NK-92 treated with Interleukin-12 subunit alpha and Interleukin-12 subunit beta, amount 100 ng/mL, for 24 hours (cell line): ENCODE measurements at places on chromosomes 11 and 22.
A peak's percentile ranks its signal among the peaks of the same experiment; 100 is the strongest.

- no peak for DNase-seq
These were observed 33.6 kb upstream of the RCE1 start for GRCh38 chr11:66809592-66809991.

DNA sequence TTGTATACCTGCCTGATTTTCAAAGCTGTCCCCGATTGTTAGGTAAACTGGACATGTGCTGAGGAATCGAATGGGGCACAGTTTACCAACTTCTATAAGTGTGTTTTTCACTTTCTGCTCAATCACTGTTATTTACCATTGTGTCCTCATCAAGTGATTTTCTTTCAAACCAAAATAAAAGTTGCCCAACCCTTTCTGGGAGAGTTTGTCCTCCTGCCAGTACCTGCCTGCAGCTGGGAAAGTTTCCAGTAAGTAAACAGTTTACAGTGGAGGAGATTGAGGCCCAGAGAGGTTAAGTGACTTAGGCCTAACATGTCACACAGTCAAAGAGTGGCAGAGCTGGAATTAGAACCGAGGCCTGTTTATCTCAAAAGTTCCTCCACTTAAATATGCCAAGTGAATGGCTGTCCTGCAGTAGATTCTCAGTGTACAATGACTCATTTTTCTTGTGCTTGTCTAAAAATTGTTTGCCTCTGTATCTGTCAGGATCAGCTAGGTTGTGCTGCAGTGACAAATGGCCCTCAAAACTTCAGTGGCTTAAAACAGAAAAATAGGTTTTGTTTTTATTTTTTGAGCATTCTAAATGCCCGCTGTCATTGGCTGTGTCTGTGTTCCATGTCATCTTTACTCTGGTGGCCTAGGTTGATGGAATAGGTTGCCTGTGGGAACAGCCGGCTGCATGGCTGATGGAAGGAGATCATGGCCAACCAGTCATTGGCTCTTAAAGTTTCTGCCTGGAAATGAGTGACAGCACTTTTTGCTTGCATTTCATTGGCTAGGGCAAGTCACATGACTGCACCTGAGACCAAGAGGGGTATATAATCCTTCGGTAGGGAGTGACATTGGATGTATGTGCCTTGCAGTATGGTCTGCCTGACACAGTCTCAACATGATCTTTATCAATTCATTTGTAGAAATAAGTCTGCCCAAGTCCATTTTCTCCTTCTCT, 61.8 kb upstream of the CRYBB3 start:
- no peak for DNase-seq

GRCh38 chr11:128422576-128423370, 164.6 kb downstream of the ETS1 start:
- DNase-seq: peak; percentile 5

GRCh38 chr11:133618544-133618943, 86.2 kb upstream of the OPCML start:
- DNase-seq: no peak

DNA sequence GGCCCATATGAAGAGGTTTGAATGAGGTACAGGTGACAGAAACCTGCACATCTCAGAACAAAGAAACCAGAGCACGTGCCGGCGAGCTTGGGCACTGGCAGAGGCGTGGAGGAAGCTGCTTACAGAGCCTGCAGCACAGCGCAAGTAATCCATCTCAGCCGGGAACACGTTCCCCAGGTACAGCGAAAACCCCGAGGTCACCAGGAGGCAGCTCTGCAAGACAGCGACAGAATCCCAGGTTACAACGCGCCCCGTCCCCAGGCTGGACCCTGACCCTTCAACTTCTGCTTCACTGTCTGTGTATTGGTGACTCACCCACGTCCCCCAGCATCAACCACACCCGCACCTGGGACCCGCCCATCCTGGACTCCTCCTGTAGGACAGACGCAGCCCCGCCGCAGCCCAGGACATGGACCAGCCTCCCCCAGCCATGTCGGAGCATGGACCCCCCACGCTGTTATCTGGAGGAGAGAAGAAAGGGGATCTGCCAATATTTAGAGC, 2.2 kb downstream of the MLC1 start:
- no peak for DNase-seq

DNA sequence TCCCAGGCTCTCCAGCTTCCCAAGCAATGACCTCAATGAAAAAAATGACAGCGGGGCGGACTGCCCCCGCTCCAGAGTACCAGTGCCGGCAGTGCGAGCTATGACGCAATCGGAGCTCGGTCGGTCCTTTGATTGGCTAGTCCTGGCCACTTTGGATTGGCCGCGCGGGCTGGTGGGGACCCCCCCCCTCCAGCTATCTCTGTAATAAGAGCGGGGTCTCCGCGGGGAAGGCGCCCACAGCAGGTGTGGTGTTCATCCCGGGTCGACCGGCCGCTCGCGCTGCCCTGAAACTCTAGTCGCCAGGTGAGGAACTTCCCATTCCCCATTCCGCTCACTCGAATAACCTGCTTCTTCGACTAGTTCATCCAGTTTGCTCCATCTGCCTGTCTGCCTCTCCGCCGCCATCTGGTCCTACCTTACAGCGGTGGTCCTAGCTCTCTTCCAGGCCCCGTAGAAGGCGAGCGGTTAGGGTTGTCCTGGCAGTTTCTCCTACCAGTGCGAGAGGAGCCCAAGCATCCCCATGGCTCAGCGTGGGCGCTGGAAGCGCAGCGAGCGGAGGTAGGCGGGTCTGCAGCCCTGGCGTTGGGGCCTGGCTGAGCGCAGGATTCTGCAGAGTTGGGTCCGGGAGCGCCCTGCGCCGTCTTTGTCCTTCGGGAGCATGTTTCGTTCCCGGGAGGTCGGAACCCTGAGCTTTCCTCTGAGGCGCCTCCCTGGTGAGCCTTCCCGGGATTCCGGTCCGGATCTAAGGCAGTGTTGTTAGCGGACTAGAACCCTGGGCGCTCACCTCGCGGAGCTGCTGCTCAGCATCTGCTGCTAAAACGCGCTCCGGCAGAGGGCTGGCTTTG, at the start of gene CALCB:
Gene CALCB, plus strand, starts transcription at position 233 of the 845 bp plus-strand sequence. CDS start 1,126 bp downstream, outside the sequence.
- no peak for DNase-seq

- DNase-seq: no peak
These were observed 330.0 kb downstream of the DDX10 start for GRCh38 chr11:108994887-108995286.

DNA sequence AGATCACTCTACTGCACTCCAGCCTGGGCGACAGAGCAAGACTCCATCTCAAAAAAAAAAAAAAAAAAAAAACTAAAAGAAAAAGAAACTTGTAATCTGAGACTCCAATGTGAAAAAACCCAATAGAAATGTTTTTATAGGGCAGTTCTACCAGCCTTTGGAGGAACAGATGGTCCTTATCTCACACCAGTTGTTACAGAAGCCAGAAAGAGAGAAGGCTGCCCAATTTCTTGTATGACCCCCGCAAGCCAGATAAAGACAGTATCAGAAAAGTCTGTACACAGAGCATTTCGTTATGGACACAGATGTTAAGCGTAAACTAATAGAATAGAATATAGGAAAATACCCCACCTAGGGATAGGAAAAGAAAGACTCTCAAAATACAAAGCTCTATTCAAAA, 11.3 kb upstream of the TSGA10IP start:
- no peak for DNase-seq

DNA sequence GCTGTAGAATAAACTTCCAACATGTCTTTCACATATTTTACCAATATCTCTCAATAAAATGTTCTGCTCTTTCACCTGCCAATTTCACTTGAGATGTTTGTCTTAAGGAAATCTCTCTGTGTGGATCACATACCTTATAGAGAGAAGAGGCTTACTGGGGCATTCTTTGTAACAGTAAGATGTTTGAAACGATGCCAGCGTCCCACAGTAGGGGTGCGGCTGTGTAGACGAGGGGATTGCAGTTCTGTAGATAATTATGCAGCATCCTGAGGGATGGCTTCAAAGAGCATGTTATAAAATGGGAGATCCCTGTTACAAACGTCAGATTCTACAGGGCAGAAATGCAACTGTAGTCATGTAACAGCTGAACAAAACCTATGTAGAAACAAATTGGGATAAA, 200.0 kb downstream of the TBC1D22A start:
- no peak for DNase-seq

GRCh38 chr11:19789835-19790710, 77.4 kb downstream of the NAV2 start:
- no peak for DNase-seq

GRCh38 chr11:2581931-2582350, 117.9 kb downstream of the KCNQ1OT1 start:
- no peak for DNase-seq

- DNase-seq: no peak
These were observed 15.9 kb downstream of the MOGAT2 start for GRCh38 chr11:75733431-75734107.

DNA sequence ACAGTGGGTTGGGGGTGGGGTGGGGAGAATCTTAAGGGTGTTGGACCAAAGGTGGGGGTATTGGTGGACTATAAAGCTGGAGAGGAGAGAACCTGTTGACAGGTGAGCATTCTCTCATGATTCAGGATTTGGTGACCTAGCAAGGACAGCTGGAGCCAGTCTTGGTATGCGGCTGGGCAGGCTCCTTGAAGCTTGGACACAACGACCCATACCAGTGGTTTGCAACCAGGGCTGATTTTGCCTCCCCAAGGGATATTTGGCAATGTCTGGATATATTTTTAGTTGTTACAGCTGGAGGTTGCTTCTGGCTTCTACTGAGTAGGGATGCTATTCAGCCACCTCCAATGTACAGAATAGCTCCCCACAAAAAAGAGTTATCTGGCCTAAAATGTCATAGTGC, 5.6 kb downstream of the EXT2 start:
- DNase-seq: no peak

DNA sequence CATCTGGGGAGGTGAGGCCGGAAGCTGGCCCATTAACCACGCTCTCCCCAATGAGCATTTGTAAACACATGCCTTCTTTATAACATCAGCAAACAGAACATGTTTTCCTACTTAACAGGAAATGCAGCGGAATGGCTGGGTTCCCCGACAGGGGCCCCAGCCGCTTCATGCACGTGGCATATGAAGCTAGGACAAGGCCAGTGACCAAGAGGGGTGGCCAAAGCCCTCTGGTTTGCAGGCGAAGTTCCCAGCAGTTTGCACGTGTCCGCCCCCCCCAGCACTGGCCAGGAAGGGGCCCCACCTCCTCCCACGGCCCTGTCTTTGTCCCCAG, 38.7 kb upstream of the LINC01488 start:
- DNase-seq: no peak

- DNase-seq: no peak
These were observed 57.0 kb upstream of the BIRC3 start for GRCh38 chr11:102260241-102260640.

GRCh38 chr11:72237112-72237931, 6.7 kb downstream of the PHOX2A start:
- DNase-seq: no peak

GRCh38 chr22:37098976-37099591, 10.4 kb downstream of the TMPRSS6 start:
- no peak for DNase-seq
